ENCODE measurements at places on chromosomes 5 and 9.

GRCh38 chr9:76737154-76737902, 26.9 kb upstream of the PCA3 start:
- DNase-seq = no peak

DNA sequence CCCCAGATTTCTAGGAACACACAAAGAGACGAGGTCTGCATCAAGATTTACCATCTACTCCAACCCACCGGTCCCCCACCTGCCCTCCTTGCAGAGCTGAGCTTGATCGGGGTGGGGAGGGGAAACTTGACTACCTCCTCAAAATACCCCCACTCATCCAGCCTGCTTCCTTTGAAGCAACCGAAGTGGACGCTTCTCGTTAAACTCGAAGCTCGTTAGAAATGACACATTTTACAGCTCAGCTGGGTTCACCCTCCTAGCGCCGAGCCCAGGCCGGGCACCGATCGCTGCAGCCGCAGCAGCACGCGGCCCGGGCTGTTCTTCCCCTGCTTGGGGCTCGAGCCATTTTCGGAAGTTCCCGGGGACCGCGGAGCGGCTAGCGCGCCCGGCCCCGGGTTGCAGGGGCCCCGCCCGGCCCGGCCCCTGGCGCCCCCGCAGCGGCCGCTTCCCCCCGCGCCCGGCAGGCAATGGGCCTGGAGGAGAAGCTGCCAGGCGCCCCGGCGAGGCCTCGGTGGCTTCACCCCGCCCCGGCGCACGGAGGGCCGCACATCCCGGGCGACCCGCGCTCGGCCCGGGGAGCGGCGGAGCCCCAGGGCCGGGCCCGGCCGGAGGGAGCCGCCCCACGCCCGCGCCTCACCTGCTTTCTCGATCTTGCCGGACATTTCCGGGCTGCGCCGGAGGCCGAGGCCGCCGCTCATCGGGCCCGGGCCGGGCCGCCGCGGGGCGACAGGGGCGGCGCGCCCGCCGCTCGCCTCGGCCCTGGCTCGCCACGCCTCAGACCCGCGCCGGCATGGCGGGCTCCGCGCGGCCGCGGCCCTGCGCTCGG, 530 bp downstream of the RAPGEF1 start:
- DNase-seq = no peak

- no peak for DNase-seq
Measured at GRCh38 chr9:23590276-23591000, 235.6 kb downstream of the ELAVL2 start.

DNA sequence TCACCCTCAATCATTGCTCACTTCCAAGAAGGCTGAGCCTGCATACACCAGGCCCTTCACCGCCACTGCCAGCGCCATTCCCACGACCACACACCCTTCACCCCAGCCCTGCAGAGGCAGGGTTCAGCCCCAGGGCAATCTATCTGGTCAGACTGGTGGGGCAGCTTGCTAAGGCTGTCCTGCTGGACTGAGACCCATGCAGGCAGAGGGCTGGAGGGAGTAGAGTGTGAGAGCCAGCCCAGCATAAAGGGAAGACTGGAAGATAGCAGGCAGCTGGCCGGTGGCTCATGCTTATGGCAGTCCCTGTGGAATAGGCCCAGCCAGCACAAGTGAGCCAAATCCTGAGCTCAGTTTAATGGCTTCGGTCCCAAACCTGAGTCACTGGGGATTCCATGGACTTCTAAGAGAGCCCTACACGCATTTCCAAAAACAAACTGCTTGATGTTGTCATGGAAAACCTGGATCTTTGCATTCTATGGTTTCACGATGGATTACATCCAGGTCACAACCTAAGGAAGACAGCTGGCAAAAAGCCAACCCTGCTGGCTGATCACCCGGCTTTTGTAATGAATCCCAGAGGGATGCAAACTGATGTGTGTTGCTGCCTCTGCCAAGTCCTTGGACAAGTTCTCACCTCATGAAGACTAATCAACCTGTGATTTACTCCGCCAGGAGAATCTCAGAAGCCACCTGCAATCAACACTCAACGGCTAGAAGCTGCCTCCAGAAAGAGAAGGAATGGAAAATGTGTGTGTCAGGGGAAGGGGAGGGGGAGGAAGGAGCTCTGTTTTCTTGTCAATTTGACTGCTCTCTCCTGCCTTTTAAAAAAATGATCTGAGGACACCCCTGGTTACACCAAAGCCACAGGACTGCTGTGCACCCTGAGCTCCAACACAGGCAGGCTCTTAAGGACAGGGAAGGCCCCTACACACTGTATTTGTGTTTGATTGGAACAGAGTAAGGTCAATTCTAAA, 143.6 kb downstream of the LHFPL2 start:
- DNase-seq = no peak

- DNase-seq = no peak
Measured at GRCh38 chr9:38226491-38226951, 157.5 kb upstream of the SHB start.

DNA sequence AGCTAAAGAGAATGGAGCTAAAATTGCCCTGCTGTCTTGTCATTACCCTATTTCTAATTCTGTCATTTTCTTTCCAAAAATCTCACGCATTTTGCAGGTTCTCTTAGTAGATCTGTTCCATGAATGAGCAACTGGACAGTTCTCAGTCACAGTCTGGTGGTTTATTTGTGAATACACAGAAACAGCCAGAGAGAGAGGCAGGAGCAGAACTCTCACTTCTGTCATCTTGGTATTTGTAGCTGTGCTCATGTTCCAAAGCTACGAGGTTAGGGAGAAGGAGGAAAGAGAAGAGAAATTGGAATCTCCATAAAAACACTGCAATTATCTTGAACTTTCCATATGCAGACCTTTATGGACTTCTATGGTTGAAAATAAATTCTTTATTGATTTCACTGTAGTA, 118.0 kb upstream of the OR13F1 start:
- DNase-seq = no peak

DNA sequence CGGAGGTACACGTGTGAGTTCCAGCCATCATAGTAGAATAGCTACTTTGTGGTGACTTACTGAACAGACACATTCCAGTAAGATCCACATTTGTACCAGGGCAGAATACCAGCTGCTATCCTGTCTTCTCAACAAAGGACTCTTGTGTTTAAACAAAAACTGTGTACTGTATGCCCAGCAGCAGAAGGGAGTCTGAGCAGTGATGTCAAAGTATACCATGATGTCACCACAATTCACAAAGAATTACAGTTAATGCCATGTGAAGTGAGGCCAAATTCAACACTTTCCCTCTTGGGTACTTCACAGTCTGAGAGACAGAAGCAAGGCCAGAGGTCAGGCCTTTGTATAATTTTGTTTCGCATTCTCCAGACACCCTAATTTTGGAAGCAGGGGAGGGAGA, 137.0 kb downstream of the ADAMTSL1 start:
- DNase-seq = no peak

DNA sequence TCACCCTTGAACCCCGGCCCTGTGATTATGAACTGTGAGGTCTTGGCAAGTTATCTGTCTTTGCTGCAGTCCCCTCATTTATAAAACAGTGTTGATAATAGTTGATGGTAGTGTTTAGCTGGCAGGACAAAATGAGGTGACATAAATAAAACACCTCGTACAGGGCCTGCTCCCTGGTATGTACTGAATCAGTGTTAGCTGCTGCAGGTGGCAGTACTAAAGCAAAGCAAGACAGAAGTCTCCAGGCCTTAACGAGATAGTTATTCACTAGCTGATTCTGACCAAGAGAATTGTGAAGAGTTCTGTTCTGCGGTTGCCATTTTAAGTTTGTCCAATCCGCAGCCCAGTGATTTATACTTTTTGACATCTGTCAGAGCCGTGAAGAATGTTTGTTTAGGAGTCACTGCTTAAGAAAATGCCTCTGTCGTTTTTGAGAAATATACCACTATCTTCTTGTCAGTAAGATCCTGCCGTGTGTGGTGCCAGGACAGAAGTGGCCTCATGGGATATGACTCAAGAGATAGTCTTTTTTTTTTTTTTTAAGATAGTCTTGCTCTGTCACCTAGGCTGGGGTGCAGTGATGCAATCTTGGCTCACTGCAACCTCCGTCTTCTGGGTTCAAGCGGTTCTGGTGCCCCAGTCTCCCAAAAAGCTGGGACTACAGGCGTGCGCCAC, 75.9 kb downstream of the KDM4C start:
- no peak for DNase-seq

DNA sequence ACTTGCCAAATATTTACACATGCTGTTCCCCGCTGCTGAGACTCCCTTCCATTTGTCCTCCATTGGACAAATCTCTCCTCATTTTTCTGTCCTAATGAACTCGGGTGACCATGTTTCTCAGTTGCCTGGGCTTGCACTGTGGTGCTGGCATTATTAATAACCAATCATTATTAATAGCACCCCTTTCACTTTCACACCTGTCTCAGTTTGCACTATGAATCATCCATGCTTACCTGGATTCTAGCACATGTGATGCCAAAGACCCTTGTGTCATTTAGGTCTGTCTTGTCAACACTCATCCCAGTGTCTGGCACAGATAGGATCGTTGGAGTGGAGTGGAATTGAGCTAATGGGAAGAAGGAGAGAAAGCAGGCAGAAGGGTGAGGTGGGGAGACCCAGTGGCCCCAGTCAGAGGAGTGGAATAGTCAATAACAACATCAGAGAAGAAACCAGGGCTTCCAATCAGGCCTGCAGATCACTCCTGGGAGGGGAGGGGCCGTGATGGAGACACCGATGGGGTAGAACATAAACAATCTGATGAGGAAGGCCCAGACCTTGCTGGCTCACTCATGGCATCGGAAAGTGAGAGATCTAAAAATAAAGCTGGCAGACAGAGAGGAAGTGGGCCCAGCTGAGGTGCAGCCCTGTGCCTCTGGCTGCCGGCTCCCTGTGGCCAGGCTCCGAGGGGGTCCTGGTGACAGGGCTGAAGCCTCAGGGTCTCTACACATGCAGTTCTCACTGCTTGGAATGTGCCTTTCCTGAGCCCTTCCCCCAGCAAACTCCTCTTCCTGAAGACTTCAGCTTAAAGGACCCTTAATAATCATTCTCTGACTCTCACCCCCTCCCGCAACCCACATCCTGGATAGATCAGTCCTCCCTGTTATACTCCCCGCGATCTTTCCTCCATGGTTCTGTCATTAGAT, 33.5 kb upstream of the CRB2 start:
- DNase-seq = peak; percentile 39

GRCh38 chr5:53067641-53068040, 41.9 kb downstream of the MOCS2 start:
- DNase-seq = no peak

DNA sequence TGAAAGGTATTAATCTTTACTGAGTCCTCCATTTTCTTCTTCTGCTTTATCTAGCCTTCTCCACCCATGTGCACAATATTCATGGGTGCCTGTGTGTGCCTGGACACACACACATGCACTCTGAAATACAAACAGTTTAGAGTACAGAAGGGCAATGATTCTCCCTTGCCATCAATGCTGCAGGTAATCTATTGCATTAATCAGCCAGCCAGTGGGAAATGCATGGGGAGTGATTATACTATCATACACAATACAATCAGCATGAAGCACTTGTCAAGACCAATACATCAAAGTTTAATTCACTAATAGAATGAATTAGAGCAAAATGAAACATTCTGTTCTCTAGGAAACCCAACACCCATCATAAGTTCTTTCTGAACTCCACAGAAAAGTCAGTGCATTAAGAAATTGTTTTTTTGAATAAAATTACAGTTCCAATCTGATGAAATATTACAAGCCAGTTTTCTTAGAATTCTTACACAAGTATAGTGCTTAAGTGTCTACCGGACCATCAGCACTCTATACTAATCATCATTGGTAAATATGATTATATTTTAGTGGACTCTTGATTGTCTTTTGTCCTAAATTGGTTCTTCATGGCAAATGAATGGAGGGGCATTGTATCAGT, 172.2 kb downstream of the ZSWIM6 start:
- no peak for DNase-seq

DNA sequence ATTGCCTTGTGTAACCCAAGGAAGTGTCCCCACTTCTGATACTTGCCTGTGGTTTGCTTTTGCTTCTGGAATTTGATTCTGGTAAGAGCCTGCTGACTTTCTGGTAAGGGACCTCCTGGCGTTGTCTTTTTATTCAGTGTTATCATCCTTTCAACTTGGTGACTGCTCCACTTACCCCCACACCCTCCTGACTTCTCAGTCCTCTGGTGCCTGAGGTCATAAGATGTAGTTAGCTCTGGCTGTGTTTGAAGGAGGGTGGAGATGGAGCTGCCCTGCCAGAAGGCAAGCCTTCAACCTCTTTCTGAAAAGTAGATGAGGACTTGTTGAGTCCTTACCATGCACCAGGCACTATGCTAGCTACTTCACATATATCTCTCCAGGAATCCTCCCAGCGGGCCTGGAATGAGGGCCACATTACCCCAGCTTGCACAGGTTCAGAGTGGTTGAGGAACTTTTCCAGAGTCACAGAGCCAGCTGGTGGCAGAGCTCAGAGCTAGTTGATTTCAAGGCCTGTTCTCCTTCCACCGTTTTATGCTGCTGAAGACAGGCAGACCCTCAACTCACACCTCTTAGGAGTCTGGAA, 45.2 kb upstream of the PITX1 start:
- no peak for DNase-seq

DNA sequence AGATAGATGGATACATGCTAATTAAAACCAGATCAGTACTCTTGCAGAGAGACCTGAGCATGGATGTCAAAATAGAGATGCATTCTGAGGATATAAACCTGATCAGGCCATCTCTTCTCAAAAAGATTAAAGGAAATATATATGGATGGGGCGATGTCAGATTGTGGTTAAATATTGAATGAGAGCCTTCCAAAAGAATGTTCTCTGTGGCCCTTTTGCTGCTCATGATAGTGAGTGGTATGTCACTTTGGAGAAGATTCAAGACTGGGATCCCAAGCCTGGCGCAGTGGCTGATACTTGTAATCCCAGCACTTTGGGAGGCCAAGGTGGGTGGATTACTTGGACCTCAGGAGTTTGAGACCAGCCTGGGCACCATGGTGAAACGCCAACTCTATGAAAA, 20.5 kb downstream of the ZNF131 start:
- DNase-seq = no peak

GRCh38 chr5:135625961-135626360, 47.2 kb upstream of the CXCL14 start:
- no peak for DNase-seq

- no peak for DNase-seq
Measured at GRCh38 chr9:113154471-113154870, 3.7 kb downstream of the SLC31A2 start.

DNA sequence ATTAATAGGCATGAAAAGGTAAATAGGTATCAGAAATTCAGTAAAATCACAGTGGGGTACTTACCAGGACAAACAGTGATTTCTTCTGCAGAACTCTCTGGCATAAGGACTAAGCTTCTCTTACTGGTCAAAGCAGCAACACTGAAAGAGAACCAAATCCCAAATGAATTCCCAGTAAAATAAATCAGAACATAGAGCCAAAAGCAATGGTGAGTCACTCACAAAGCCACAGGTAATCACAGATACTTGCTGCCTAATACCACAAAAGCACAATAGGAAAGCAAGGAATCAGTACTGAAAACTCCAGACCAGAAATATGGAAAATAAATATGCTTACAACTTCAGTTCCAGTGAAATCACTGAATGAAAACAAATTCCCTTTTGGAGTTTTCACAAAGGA, 50.7 kb downstream of the UIMC1 start:
- DNase-seq = no peak

All from T follicular helper cell (primary cell).